GM23248 (cell line): ENCODE measurements at places on chromosomes 5 and 9. TPM values are rescaled to one million over a fixed set of nuclear protein-coding genes. Genes with fewer than 3 reads are reported as not detected.

Gene F12
- 0.43 and 1.3 TPM in 2 replicates for total RNA-seq

Gene BRD8
- total RNA-seq: 41.7 and 49.5 TPM in 2 replicates

Gene IL13
- not detected in 2 replicates for total RNA-seq

Gene ELP1
- 24.1 and 27.8 TPM in 2 replicates for total RNA-seq

Gene ALDH1A1
- not detected in 2 replicates for total RNA-seq

Gene SLC6A7
- not detected in 2 replicates for total RNA-seq

Gene CDO1
- total RNA-seq: 0.89 and 4.3 TPM in 2 replicates

Gene OR1J2
- 0.22 TPM in 1 of 2 replicates, not detected in the other for total RNA-seq

Gene RFESD
- 0.38 and 1.2 TPM in 2 replicates for total RNA-seq

Gene AGXT2
- total RNA-seq: not detected in 2 replicates

Gene PSIP1
- 31.2 and 36.9 TPM in 2 replicates for total RNA-seq

Gene SLC4A9
- total RNA-seq: not detected in 2 replicates

Gene WDR31
- 0.97 and 1.0 TPM in 2 replicates for total RNA-seq

Gene CTXN3
- total RNA-seq: not detected in 2 replicates

Gene NR5A1
- total RNA-seq: not detected in 2 replicates

Gene AQP7
- not detected in 2 replicates for total RNA-seq

Gene PIP5K1B
- not detected in 2 replicates for total RNA-seq

Gene CPLANE1
- 19.5 and 24.6 TPM in 2 replicates for total RNA-seq

Gene CARD19
- 48.8 and 54.1 TPM in 2 replicates for total RNA-seq

Gene PPIP5K2
- total RNA-seq: 58.8 and 65.6 TPM in 2 replicates

Gene SPINK13
- not detected in 2 replicates for total RNA-seq

Gene FAM200C
- total RNA-seq: 2.8 and 7.1 TPM in 2 replicates

Gene PPP2R2B
- total RNA-seq: 0.11 TPM in 1 of 2 replicates, not detected in the other

Gene MOCS2
- total RNA-seq: 48.1 and 55.9 TPM in 2 replicates

Gene SLC46A2
- not detected in 2 replicates for total RNA-seq

Gene LCN1
- not detected in 2 replicates for total RNA-seq

Gene HTR1A
- total RNA-seq: not detected in 2 replicates
